ENCODE measurements at places on chromosomes 3 and 15.
A peak's percentile ranks its signal among the peaks of the same experiment; 100 is the strongest.

DNA sequence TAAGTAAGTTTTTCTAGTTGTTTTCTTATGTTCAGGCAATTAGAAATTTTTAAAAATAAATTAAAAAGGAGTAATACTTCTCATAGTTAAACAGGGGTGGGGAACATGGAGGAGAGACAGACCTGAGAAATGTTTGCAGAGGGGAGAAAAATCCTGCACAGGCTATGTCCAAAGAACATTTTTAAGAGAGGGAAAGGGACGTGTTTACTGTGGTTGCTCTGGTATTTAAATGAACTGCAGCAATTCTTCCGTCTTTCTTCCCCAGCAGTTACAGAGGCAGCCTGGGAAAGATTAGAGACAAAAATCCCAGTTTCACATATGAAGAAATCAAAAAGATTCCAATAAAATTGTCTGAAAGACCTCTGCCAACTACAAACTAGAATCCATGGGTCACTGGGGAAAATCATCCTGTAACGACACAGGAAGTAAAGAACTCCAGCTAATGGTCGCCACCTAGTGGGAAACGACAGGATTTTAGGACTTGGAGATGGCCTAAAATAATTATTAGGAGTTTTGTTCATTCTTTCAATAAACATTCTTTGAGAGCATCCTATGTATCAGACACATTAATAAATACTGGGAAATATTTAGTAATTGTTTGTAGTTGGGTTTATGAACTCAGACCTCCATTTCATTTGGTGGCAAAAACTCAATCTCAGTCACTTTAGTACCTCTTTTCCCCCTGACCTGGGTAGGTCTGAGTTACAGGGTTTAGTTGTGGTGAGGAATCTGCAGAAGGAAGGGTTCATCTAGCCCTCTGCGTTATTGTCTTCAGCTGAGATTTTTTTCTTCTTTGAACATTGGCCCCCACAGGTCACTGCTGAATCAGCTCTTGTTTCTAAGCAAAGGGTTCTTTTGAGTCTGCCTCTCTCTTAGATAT, 69.9 kb upstream of the GOLIM4 start:
- peak; percentile 69 for DNase-seq

DNA sequence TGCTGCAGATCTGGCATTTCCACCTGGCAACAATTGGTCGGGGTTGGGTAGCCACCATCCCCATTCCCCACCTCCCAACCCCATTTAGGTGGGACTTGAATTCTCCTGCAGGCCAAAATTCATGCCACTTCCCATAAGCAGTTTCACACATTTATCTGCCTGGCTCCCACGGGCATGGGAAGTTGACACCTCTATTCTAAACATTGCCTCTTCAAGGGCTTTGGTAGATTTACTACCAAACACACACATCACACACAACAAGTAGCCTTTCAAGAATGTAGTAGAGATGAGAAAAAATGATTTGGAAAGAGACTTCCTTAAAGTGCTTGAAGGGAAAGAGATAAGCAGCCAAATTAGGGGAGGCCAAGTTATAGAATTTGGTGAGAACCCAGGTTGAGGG, 30.9 kb downstream of the ZBTB38 start:
- DNase-seq = no peak

GRCh38 chr3:87468938-87469337, 192.6 kb upstream of the POU1F1 start:
- peak; percentile 3 for DNase-seq

- DNase-seq = peak; percentile 10
Observed at GRCh38 chr15:85763157-85763556, 31.6 kb downstream of the KLHL25 start.

DNA sequence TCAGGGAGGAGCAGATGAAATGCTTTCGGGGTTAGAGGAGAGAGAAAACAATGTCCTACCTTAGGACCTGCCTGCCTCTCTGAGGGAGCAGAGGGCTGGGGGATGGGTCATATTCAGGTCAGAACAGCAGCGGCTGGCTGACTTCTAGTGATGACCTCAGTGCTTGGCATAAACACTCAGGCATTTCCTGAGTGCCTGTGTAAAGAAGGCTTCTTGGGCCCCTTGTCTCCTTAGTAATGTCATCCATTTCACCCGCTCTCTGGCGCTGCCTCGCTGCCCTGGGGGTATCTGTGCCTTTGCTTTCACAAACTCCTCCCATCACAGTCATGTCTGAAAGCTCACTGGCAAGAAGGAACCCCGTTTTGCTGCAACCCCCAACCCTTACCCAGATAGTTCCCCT, 82.9 kb upstream of the GSK3B start:
- peak; percentile 87 for DNase-seq

DNA sequence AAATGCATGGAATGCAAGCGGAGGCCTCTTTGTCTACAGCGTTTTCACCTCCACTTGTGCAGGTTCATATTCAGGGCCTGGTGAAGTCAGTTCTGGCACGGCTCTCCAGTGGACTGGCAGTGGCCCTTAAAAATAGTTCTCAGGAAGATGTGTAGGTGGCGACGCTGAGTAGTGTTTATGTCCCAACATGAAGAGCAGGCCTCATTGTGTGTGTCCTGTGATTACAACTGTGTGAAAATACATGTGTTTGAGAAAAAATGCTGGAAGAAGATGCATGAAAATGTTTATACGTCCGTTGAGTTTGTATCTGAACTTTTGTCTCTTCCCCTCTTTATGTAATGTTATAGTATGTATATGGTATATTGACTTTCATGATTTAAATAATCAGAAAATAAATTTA, 7.2 kb downstream of the LIPC start:
- DNase-seq = peak; percentile 77

- DNase-seq = no peak
Observed at GRCh38 chr3:114857299-114857701, 289.8 kb downstream of the ZBTB20 start.

GRCh38 chr3:43317461-43318316, 31.3 kb downstream of the SNRK start:
- peak; percentile 7 for DNase-seq

DNA sequence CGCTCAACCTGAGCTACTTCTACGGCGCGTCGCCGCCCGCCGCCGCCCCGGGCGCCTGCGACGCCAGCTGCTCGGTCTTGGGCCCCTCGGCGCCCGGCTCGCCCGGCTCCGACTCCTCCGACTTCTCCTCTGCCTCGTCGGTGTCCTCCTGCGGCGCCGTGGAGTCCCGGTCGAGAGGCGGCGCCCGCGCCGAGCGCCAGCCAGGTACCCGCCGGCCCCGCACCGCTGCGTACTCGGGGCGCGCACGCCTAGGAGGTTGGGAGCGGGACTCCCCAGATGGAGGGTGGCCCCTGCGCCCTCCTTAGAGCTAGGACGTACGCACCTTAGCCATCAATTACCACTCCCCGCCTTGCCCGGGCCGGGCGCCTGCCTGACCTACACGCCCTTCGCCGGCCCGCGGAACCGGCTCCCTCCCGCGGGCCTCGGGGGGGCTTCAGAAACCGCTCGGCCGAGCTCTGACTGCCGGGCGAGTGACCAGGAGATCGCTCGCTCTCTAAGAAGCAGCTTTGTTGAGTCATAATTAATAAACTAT, 466 bp downstream of the NFKBIZ start:
- no peak for DNase-seq

- DNase-seq = no peak
Observed at GRCh38 chr15:81784751-81785150, 261.1 kb downstream of the MEX3B start.

DNA sequence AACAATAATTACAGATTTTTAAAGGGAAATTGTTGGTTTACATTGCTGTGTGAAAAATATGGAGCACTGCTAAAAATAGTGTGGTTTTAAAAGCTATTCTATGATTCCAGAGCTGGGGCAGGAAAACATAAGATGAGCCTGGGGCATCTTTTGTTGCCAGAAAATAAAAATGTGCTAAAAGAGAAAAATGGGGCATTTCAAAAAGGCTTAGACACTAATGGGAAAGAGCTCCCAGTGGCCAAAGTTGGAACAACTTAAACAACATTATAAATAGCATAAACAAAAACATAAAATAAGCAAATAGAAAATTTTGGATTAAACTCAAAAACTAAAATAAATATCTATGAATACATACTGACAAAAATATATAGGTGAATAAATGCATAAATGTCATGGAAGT, 478.9 kb downstream of the NLGN1 start:
- no peak for DNase-seq

GRCh38 chr3:120182613-120183511, 88.6 kb upstream of the GSK3B start:
- DNase-seq = peak; percentile 57

GRCh38 chr3:120568598-120568997, 27.5 kb upstream of the NDUFB4 start:
- no peak for DNase-seq

GRCh38 chr3:71075494-71075893, 508.0 kb downstream of the FOXP1 start:
- DNase-seq = no peak

GRCh38 chr15:39131609-39132008, 449.3 kb upstream of the THBS1 start:
- DNase-seq = peak; percentile 81

- no peak for DNase-seq
Observed at GRCh38 chr15:22851513-22851912, 13.0 kb downstream of the NIPA2 start.

DNA sequence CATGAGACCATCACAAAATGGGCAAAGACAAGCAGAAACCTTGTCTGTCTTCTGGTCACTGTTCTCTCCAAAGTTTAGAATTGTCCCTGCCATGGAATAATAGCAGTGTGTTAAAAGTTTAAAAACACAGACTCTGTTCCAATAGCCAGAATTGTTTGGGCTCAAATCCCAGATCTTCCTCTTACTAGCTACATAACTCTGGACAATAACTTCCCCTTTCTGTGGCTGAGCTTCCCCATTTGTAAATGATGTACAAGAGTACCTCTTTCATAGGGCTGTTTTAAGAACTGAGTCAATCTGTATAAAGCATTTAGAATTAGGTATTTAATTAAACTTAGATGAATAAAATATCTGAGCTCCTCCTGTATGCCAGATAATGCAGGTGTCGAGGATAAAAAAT, 623.0 kb downstream of the NTRK3 start:
- no peak for DNase-seq

GRCh38 chr15:90004671-90005070, 3.5 kb downstream of the ZNF710 start:
- DNase-seq = peak; percentile 85

DNA sequence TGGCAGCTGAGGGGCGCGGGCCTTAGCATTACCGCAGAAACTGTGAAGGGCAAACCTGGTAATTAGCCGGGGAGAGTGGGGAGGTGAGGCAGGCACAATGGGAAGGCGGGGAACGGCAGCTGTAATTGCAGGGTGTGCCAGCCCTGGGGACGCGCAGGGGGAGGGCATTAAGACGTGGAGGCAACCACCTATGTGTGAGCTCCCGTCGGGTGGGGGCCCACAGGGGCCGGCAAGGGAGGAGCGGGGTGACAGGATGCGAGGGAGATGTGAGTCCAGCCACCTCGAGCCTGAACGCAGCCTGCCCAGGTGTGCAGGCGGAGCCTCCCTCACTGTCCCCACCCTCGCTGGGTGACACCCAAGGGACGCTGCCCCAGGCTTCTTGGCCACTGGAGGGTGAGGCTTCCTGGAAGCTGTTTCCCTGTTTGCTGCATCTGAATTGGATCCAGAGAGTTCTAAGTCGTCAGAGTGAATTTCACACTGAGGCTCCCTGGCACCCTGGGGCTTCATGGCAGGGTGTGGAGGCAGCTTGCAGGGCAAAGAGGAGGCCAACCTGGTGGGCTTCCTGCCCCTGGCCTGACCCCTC, 130.6 kb upstream of the MEF2A start:
- DNase-seq = no peak

- no peak for DNase-seq
Observed at GRCh38 chr3:123404391-123404790, 44.5 kb downstream of the ADCY5 start.

DNA sequence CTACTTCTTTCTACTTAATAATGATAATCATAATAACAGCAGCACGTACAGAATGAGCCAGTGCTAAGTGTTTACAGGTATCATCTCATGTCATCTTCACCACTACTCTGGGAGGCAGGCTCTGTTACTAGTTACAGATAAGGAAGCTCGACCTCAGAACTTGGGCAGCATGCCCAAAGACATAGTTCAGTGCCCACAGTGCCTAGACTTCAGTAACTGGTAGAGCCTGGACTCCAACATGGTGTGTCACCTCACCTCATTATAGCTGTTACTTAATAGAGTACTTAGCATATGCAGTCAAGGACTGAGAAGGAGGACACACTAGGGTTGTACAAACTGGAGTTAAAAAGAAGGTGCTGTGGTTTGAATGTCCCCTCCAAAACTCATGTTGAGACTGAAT, 7.6 kb downstream of the GADL1 start:
- DNase-seq = no peak

All from LHCN-M2 (cell line).